ENCODE measurements at places on chromosomes 1 and 21.

- no peak for DNase-seq
These were observed 39.3 kb downstream of the IGSF21 start for GRCh38 chr1:18146886-18147285.

DNA sequence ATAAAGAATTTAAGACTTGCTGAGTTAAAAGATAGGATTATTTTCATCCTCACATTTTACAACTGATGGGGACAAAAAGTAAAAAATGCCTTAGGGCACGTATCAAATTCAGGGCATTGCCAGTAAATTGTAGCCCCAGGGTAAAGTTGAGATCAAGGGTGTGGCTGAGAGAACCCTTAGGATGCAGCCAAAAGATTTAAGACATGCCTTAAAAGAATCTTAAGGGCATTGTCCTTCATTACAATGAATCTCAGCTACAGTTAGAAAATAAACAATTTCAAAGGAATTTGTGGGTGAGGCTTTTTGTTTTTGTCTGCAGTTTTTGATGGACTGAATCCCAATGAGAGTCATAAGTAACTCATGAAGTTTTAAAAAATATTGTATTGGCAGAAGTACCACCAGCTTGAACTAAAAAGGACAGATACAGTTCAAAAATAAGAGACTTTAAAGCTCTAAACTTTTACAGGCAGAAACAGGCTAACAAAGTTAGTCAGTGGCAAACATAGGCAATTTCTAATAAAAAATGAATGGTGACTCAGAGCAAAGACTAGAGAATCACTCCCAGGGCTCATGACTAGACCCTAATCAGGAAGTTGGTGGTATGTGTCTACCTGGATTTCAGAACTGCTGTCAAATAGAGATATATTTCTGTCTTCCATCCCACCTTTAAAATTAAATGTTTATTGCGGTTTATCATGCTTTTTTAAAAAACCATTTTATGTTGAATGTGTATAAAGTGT is 165.1 kb upstream of the SNX7 start:
- DNase-seq: no peak

DNA sequence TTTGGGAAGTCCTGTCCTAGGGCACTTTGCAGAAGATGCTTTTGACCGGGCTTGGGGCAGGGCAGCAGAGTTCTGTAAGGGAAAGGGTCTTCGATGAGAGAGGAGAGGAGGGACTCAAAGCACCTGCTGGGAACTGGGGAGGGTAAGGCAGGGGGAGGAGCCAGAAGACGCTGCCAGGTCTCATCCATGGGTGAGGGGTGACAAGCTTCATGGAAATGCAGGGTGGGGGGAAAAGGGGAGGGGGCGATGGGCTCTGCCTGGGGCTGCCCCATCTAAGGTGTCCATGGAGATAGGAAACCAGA is 20.9 kb upstream of the C2CD2 start:
- DNase-seq: no peak

DNA sequence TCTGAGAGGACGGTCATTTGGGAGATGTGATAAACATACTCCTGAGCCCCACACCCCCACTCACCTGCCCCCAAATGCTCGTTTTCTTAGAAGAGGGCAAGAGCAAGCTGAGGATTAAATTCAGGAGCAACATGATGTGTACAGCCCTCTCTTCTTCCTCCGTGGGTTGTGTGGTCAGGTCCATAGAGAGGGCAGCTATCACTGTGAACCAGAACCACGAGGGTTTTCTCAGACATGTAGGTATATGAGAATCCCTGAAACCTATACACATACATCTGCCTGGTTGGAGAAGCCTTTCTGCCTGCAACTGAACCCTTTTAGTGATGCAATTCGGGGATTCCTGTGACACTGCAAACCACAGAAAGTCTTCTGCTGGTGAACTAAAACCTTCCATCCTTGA is 38.9 kb downstream of the PGM1 start:
- DNase-seq: no peak

- DNase-seq: peak; percentile 43
These were observed 923 bp upstream of the SHC1 start for GRCh38 chr1:154971341-154971998.

- no peak for DNase-seq
These were observed 55.2 kb downstream of the MTR start for GRCh38 chr1:236850077-236850979.

- no peak for DNase-seq
These were observed 57.2 kb downstream of the CENPF start for GRCh38 chr1:214660190-214660589.

GRCh38 chr21:29219165-29219770 is 79.5 kb upstream of the BACH1 start:
- DNase-seq: no peak

DNA sequence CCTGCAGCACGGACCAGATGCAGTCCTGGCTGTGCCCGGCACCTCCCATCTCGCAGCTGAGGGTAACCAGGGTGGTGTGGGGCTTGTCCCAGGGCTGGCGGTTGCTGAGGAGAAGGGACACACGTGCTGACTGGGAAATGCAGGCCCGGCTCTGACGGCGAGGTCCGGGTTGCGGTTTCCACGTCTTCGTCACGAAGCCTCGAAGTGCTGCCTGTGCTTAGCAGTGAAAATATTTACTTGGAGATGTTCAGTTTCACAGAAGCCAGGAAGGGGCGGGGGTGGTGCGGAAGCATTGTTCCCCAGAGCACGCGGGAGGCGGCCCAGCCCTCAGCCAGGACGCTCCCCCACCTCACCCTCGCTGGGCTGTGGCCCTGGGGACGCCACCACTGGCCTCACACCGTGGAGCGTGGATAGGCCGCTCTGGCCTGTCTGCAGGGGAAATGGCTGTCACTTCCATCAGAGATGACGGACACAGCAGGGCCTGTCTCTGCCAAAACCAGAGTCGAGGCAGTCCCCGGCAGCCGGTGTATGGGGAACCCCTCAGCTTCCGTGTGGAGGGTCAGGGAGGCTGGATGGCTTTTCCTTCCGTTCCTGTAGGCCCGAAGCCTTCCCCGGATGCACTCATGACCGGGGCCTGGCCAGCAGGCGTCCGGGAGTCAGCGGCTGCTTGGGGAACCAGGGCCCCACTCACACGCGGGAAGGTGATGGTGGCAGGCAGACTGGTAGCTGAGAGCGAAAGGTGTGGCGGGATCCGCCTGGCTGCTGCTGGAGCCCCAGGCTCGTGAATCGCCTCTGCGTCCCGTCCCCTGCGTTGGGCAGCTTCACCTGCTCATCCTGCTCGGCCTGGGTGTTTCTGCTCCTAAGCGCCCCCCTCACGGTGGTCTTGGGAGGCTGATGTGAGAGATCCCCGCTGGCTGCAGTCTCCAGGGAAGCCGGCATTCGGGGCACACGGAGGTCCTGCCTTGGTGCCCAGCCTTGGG is 14.7 kb upstream of the POFUT2 start:
- DNase-seq: no peak

DNA sequence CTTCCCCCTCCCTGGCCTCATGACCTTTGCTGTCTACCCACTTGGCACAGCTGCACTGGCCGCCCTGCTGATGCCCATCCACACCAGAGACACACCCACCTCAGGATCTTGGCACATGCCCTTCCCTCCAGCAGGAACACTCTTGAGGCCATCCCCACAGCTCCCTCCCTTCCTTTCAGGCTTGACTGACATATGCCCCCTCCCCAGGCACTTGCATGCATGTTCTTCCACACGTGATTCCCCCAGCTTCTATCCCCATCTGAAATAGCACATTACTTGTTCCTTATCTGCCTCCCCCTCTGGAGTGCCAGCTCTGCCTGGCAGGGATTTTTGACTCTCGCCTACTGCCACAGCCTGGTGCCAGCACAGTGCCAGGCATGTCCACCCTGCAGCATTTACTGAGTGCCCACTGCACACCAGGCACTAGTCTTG is 98.5 kb upstream of the SLC25A33 start:
- no peak for DNase-seq

GRCh38 chr1:66599346-66599745 is 65.4 kb downstream of the SGIP1 start:
- DNase-seq: no peak

GRCh38 chr21:34073032-34073748 is at the start of the genes MRPS6 and SLC5A3:
MRPS6 (plus strand) TSS chr21:34073578; CDS start chr21:34073701, 123 bp downstream.
SLC5A3 (plus strand) TSS chr21:34073578; CDS start chr21:34095199, 21,621 bp downstream.
- DNase-seq: peak; percentile 87

DNA sequence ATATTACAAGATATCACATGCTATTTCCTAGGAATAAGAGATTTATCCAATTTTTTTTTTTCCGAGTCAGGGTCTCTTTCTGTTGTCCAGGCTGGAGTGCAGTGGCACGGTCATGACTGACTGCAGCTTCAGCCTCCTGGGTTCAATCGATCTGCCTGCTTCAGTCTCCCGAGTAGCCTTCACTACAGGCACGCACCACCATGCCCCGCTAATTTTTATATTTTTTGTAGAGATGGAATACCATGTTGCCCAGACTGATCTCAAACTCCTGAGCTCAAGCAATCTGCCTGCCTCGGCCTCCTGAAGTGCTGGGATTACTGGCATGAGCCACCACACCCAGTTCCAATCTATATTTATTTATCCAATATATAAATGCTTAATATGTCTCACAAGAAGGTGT is 18.0 kb upstream of the WDTC1 start:
- no peak for DNase-seq

- DNase-seq: no peak
These were observed 36.9 kb upstream of the RGS1 start for GRCh38 chr1:192538407-192539296.

DNA sequence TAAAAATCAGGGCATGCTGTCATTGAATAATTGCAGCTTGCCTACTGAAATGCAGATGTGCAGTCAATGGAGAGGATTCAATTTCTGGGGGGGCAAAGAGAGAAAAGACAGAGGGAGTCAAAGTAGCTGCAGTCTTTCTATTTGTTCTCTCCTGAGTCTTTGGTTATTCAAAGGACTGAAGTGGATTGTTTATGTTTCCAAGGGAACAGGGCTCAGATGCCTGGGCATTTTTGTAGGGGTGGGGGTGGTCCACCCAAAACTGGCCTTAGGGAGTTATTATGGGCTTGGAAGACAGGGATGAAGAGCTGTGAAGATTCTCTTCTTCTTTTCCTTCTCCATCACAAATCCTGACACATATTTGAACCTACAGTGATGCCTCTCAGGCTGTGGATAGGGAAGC is 408.8 kb upstream of the DAB1 start:
- no peak for DNase-seq

DNA sequence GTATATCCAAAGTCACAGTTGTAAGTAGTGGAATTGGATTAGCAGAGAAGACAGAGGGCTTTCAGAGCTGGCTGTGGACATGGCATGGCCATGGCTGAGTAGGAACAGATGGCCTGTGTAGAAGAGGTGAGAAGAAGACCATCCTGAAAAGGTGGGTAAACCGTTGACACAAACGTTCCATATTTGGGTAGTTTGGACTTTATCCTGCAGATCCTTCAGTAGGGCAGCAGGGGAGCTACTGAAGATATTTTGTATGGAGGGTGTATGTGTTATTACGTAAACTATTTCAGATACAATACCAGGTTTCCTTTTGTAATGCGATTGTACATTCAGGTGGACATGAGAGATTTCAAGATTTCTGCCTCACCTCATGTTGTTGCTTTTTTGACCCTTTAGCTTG is 1.6 kb downstream of the UTP11 start:
- DNase-seq: peak; percentile 55

GRCh38 chr1:195185736-195186135 is 1422.5 kb downstream of the KCNT2 start:
- DNase-seq: no peak

DNA sequence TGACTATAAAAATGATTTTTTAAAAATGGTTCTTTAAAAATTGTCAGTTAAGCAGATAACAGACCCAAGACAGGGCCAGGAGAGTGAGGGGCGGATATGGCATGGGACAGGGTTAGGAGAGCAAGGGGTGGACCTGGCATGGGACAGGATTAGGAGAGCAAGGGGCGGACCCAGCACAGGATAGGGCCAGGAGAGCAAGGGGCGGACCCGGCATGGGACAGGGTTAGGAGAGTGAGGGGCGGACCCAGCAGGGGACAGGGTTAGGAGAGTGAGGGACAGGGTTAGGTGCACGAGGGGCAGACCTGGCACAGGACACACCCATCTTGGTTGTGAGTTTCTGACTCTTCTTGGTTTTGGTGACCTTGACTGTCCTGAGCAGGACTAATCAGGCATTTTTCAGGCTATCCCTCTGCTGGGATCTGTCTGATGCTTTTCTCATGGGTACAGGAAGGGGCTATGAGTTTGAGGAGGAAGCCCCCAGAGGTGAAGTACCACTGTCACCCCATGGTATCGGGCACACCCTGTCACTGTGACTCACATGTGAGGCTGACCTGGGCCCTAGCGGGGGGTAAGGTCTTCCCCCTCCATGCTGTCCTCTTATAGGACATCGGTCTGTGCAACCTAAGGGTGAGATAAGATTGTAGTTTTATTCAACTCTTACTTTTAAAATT is 159.0 kb upstream of the COL6A1 start:
- DNase-seq: no peak

DNA sequence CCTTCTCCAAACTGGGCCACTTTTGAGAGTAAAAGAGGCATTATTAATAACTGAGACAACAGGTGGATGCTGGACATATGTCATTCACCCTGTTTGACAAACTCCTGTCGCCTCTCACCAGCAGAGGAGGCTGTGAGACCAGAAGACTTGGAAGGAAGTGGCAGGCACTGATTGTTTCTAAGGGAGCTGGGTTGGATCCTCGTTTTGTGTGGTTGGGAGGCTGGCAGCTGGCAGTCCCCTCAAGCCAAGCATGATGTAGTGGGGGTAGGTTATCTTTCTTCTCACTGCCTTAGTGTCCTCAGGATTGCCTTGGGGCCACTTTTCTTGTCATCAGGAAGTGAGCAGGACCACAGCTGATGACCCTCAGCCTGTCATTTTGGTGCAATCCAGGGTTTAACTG is 86.5 kb upstream of the KCNJ15 start:
- peak; percentile 24 for DNase-seq

GRCh38 chr1:29363536-29363935 is 127.2 kb downstream of the PTPRU start:
- no peak for DNase-seq

DNA sequence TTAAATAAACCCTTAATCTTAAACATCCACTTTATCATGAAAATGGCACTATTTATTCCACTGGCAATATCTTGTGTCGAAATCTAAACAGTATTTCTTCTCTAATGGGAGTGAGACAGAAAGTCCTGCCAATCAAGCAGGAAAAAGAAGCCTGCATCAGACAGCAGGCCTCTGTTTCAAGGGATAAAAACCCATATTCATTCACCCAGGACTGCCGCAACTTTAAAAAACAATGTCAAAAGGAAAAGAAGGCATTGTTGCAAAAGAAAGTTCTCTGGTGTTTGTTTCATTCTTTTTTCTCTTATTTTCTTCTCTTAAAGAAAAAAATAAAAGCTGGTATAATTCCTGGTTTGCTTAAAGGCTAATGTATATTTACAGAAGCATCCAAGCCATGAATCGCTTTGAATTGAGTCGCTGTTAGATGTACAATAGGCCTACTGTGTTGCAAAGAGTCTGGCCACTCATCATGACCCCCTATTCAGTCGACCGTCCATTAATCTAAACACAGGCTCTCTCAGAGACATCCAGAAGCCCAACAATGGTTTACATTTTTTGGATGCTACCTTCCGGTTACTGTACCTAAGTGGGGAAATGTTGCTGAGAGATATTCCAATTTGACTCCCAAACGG is 48.7 kb upstream of the ZC3H11B start:
- no peak for DNase-seq

Data from hematopoietic multipotent progenitor cell treated with erythropoietin and hydrocortisone succinate and interleukin-3 and kit ligand, for 6 days (in vitro differentiated cells).